Cerebellum (tissue), 4 donors: ENCODE measurements at places on chromosomes 1 and 21. TPM values are rescaled to one million over a fixed set of nuclear protein-coding genes. Genes with fewer than 3 reads are reported as not detected.

GRCh38 chr1:17027900-17028299 is 16.2 kb upstream of the ATP13A2 start:
- no peak for DNase-seq

DNA sequence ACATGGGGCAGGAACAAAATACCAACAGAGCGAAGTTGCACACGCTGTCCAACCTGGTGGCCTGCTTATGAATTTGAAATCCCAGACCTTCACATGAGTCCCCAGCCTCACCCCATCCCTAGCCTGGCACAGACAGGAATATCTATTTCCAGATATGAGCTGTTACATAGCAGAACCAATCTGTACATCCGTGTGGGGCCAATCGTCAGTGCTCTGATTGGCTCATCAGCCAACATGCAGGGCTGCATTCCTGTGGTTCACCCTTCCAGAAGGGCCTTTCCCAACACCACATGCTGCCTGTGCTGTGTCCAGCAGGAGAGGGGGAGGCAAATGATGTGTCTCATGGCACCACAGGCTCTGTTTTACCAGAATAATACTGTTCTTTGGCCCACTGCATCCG is 31.3 kb downstream of the CCN1 start:
- no peak for DNase-seq

Gene TEX38
- not detected for total RNA-seq

DNA sequence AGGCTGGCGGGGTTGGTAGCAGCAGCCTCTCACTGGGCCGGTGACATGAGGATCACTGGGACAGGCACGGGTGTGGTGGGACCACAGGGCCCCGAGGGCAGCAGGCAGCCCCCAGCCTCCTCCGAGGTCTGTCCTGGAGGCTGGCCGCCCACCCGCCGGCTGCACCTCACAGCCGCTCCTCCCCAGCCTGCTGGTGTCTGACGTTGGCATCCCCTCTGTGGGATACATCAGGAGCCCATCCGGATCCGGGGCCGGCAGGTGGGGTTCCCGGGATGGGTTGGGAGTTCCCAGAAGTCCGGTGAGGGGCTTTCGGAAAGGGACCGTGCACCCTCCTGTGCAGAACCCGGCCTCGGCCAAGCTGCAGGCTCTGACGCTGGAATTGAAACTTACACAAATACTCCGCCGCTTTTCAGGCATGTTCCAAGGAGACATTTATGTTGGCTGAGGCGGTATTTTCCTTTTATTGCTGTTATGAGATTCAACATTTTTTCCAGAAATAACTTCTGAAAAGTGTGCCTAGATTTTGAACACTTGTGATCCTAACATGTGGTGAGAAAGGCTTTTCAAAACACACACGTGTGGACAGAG is 142.1 kb upstream of the ARHGEF16 start:
- DNase-seq, result no peak

DNA sequence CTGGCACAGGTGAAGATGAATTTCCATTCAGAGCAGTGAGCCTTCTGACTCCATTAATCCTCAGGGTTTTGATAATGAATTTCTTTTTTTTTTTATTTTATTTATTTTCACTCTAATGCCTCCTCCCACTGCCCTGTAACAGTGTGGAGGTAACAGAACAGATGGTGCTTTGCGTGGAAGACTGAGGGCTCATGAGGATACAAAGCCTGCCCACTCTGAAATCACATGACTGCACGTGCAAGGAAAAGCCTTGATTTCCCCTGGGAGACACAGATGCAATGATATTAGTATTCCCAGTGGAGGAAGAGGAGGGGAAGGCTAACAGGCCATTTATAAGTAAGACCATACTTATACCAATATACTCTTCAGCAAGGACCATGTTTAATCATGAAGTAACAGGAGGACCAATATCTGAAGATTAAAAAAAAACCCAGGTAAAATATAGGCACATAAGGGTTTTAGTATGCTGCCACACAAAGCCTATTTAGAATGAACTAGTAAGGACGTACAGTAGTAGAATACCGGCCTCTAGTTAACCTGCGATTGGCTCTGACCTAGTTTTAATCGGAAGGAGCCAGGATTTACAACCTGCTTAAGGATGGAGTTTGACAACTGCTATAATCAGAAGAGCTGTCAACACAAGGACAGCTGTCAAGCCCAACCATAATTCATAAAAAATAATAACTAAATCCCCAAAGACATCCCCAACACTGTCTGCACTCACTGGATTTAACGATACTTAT is 69.6 kb downstream of the LHX4 start:
- DNase-seq, result no peak

GRCh38 chr1:69787151-69787550 is 219.4 kb downstream of the LRRC7 start:
- no peak for DNase-seq

GRCh38 chr1:74324684-74325448 is 89.7 kb downstream of the TNNI3K start:
- no peak for DNase-seq

DNA sequence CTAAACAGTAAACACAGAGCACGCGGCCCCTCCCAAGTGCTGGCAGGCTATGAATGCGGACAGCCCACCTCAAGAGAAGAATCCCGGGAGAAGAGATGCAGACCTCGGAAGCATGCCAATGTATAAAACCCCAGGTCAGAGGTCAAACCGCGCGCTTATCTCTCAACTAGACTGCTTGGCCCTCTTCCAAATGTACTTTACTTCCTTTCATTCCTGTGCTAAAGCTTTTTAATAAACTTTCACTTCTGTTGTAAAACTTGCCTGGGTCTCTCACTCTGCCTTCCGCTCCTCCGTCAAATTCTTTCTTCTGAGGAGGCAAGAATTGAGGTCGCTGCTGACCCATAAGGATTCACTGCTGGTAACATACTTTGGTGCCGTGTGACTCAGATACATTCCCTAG is 216.0 kb downstream of the S1PR1 start:
- DNase-seq, result no peak

DNA sequence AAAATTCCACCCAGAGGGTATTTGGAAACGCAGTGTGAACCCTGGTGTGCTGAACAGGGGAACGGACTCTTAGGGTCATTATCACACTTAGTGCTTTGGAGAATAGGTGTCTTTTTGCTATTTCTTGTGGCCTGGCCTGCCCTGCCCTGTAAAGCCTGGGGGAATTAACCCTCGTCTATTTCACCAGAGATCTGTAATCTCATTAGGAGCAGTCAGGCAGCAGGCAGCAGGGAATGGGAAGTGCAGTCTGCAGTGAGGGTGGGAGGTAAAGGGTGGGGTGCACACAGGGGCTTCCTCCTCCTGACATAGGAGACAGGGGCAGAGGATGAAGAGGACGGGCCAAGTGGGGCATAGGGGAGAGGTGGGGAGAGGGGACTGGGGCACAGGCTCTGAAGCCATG is 1.1 kb upstream of the SLC1A7 start:
- no peak for DNase-seq

Gene NBPF10
- total RNA-seq, result 2.9 TPM

DNA sequence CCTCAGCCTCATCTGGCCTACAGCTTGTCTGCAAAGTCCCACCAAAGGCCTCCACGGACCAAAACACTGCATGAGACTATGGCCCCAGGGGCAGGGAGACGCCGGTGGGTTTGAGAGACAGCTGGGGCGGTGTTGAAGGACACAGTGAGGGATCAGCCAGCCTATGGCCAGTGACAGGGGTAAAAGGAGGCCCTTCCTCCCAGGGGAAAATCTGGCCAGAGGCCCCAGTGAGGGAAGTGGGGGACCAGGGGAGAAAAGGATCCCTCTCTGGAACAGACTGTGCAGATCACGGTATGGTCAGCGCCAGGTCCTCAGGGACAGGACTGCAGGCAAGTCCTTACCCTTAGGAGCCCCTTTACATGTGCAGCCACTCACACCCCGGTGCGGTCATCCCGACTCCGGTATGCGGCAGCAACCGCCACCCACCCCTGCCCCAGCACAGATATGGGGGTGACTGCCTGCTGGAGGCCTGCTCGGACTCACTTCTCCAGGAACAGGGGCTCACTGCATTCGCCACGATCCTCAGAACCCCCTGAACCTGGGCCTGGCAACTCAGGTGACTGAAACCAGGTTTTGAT is 1.3 kb downstream of the CERS2 start:
- DNase-seq, result no peak

Gene C8A
- not detected for total RNA-seq

- DNase-seq, result no peak
These were observed 117.7 kb downstream of the ERG start for GRCh38 chr21:38380481-38381137.

DNA sequence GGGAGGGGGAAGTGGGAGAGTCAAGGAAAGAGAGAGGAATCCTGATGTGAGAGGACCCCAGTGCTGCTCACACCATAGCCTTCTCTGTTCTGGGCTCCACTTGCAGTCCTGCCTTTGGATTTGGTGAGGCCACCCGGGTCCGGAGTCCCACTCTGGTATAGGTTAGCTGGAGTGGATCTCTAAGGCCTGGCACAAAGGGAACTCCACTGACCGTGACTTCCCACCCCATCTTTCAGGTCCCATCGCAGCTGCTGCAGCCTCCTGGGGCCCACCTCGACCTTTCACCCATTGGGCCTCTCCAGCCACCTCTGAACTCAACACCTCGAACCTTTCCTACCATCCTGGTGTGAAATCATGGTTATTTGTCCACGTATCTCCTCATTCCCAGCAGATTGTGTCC is 324.4 kb downstream of the MATN1 start:
- no peak for DNase-seq

DNA sequence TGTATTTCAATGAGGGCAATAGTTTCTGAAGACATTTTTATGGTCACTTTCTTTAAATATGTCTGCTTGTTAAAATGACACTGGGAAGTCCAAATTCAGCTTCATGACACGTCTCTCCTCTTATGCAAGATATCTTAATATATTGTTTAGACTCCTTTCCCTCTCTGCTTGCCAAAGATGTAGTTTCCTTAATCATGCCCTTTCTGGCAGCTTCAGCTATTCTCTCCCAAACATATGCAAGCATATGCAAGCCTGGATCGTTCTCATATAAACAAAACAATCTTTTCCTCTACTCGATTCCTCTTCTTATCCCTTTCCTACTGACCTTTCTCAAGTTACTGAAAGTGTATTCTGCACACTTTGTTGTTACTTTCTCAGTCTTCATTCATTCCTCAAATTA is 372.2 kb downstream of the PTBP2 start:
- no peak for DNase-seq

Gene RPS6KA1
- 12.5 TPM for total RNA-seq

DNA sequence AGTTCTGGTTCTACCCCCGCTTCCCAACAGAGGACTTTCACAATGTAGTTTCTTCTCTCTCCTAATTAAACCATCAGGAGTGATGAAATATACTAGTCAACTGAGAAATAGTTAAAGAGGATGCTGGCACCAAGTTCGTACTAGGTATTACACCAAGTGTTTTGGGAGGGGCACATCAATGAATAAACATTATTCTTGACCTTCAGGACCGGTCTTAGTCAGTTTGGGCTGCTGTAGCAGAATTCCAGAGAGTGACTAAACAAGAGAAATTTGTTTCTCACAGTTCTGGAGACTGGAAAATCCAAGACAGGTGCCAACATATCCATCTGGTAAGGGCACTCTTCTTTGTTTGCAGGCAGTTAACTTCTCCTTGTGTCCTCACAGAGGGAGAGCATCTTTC is 103.8 kb downstream of the SPATA17 start:
- no peak for DNase-seq

GRCh38 chr1:43951021-43951985 is 4.6 kb downstream of the IPO13 start:
- DNase-seq, result no peak

Gene TCHHL1
- not detected for total RNA-seq

- DNase-seq, result peak; percentile 97
These were observed at the start of gene TRNP1 for GRCh38 chr1:26993237-26994019. TRNP1 (plus strand) TSS chr1:26993692; CDS start chr1:26993787, 95 bp downstream.

GRCh38 chr1:34597877-34598514 is 156.9 kb upstream of the GJB5 start:
- DNase-seq, result peak; percentile 38

DNA sequence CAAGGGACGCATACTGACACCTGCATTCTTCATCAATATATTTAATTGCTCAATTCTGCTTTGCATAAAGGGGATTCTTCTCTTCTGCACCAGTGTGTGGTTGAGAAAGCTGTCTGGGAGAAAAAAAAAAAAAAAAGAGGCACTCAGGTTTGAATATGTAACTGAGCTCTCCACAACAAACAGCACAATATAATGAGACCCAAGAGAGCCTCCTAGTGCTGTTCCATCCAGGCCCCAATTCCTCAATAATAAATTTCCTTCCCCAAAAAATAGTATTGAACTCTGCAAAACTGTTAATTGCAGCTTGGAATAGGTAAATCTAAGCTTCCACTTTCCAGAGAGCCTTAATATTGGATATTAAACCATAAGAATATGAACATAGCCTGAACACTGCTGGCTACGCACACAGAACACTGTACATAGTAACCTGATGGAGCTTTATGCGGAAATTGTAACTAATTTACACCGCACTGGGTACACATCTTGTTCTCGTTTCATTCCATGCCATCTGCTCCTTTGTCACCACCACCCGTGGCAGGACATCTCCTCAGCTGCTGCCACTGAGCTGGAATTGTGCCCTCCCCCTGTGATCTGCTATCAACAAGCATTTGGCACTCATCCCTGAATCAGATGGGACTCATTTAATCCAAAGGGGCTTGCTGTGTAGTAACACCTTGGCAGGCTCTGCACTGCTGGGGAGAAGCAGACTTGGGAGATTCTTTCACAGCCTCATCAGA is 272.0 kb downstream of the HHIPL2 start:
- peak; percentile 70 for DNase-seq

DNA sequence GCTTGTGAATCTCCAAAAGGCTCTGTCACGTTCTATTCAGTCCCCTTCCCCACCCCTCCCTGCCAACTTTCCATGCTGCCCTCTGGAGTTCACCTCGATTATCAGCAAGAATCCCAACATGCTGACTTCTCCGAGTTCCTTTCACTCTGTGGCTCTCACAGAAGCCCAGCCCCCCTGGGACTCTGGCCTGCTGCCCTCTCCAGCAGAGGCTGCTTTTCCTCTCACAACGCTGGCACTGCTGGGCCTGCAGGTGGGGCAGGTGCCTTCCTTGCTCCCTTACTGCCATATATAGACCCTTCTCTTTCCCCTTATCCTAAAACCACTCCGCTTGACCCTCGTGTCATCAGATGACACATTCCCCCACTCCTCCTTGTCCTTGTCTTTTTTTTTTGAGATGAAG is 10.2 kb upstream of the RNF186 start:
- no peak for DNase-seq

Gene MCOLN2
- not detected for total RNA-seq

- peak; percentile 83 for DNase-seq
These were observed 20.6 kb downstream of the TCEA3 start for GRCh38 chr1:23403735-23404486.

Gene PLCH2
- 13.3 TPM for total RNA-seq

Gene HSD3B2
- not detected for total RNA-seq

- DNase-seq, result no peak
These were observed 24.8 kb downstream of the F11R start for GRCh38 chr1:160996178-160996577.

Gene TEDDM1
- total RNA-seq, result not detected

Gene OR2W3
- 0.73 TPM for total RNA-seq

GRCh38 chr1:41537788-41538351 is 53.4 kb upstream of the EDN2 start:
- no peak for DNase-seq

- DNase-seq, result no peak
These were observed 58.1 kb upstream of the ZNF648 start for GRCh38 chr1:182119631-182120030.

Gene SELP
- total RNA-seq, result 0.27 TPM
